ENCODE measurements at places on chromosomes 11 and 22.
A peak's percentile ranks its signal among the peaks of the same experiment; 100 is the strongest.

DNA sequence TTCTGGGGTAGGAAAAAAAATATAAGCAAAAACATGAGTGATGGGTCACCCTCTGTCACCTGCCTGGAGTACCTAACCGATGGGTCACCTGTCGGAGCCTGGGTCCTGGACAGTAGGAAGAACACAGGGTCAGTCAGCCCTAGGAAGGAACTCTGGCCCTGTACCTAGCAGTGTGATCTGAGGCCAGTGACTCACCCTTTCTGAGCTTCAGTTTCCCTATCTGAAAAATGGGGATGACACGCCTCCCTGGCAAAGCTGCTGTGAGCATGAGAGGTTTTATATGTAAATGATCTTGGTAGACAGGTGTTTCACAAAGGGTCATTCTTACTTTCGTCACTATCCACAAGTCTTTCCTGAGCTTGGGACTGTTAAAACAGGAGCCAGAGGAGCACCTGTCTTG, 182.0 kb downstream of the ST3GAL4 start:
- no peak for DNase-seq

DNA sequence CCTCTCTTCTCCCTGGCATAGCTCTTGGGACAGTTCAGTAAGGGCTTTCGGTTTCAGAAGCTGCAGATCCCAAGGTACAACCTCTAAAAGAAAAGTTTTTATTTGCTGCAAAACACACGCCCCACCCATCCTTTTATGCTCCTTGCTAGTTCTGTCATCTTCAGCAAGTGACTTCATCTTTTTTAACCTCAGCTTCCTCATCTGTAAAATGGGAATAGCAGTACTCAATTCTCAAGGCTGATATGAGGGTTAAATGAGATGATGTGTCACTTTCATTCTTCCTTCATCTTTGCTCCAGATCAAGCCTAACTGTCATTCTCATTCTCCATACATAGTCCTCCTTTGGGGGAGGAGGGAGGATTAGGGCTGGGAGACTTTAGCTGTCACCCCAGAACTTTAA, 90.0 kb upstream of the ALX4 start:
- no peak for DNase-seq

- no peak for DNase-seq
These were observed 4.5 kb downstream of the FAM118A start for GRCh38 chr22:45314054-45314721.

- no peak for DNase-seq
These were observed 39.7 kb upstream of the SLC6A5 start for GRCh38 chr11:20559523-20560300.

- DNase-seq, result no peak
These were observed 44.4 kb downstream of the ADM start for GRCh38 chr11:10349281-10349665.

GRCh38 chr11:95799546-95799945, 9.2 kb downstream of the CEP57 start:
- no peak for DNase-seq

- DNase-seq, result no peak
These were observed 9.4 kb upstream of the IGLL5 start for GRCh38 chr22:22878211-22878570.

DNA sequence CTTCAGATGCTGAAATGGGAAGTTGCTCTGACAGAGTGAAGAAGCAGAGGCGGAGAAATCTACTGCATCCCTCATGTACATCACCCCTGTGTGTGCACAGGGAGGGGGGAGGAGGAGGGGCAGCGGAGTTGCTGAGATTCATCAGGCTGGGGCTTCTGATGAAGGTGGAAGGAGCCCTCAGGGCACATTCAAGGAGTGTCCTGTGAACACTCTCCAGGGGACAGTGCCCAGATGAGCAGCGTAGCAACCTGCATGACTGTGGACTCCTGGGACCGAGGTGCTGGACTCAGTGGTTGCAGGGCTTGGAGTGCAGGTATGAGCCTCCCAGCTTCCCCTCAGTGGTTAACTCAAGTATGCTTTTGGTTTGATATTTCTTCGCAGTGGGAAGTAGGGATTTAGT, 257.8 kb upstream of the B3GAT1 start:
- no peak for DNase-seq

GRCh38 chr11:61611309-61611708, 30.4 kb upstream of the SYT7 start:
- DNase-seq, result peak; percentile 90

DNA sequence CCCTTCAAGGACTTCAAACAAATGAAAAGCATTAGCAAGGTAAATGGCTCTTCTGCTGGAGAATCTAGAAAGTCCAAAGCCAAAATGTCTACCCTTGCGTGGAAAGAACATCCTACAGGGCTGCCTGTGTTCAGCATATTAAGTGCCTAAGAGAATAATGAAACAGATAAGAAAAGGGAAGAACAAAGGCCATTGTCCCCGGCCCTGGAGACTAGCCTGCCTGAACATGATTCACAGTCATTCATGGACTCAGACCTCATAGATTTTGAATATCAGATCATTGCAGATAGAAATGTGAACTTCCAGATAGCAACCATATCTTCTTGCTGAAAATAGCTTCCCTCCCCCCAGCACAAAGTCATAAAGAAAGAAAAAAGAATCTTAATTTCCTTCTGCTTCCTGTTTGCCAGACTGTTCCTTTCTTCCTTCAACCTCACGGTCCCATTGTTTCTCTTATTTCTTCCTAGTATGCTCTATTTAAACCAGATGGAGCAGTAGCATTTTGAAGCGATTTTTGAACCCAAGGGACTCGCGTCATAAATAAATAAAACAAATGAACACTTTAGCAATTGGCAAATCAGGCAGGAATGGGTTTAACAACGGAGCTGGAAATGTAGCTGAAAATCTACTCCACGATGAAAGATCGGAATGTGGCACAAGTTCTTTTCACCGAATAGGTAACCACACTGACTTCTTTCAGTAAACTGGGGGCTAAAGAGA, 408.2 kb upstream of the CCDC90B start:
- DNase-seq, result no peak

GRCh38 chr11:14930369-14930768, 38.3 kb upstream of the CYP2R1 start:
- DNase-seq, result no peak

DNA sequence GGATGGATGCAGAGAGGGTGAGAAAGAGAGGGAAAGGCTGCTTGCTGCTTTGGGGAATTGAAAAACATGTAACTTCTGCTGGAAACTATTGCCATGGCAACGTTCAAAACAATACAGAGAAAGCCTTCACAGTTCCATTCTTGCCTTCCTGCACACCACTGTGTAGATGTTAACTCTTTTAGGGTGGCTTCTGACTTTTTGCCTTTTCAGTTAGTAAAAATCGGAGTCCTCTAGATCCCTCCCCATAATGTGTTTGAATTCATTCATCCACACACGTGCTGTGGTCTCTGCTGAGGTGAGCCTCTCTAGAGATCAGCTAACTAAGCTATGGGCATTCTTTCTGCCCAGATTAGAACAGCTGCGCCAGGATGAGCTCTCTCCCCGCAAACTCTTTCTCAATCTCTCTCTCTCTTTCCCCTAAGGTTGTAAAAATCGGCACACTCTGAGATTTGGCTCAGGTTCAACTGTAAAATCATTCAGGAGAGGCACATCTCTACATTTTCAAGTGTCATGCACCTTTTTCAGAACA, 1178.3 kb downstream of the LRRC4C start:
- no peak for DNase-seq

DNA sequence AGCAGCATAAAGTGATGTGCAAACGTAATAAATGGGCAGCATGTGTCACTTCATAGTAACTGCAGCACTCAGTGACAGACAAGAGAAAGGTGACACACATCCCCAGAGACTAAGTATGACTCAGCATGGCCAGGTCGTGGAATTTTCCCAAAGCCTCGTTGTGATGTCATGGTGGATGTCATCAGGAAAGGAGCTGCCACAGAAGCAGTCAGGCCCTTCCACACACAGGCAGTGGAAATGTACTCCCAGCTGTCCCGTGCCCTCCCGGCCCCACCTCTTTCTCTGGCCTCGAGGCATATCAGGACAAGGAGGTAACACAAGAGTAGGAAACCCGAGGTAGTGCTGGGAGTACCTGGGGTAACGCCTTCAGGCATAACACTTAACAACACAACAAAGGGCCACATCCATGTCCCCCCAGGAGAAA, 8.1 kb downstream of the PC start:
- DNase-seq, result peak; percentile 74

DNA sequence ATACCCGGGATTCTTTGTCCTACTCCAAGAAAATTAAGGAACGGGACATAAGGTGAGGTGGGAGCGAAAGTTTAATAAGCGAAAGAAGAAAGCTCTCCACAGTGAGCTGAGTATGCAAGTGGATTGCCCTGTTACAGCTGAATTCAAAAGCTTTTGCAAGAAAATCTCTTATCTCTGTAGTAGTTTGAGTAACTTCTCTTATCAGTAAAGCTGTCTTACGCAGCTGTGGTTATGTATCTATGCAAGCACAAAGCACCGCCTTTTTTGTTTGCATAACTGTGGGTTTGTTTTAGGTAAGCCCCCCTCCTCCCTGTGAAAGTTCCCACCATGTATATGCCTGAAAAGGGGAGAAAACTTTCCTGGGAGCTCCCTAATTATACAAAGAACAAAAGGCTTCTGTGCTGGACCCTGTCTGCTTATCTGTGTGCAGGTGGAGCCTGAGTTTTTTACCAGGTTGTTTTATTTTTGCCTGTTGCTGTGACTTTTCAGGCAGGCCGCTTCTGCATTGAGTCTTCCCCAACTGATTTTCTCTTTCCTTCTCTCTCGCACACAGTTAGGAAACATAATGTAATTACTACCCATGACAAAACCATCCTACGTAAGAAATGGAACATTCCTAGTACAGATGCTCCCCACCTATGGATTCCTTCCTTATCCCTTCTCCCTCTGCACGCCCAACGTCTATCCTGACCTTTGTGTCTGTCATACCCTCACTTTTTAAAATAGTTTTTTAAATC, 837 bp upstream of the PLAAT5 start:
- no peak for DNase-seq

- DNase-seq, result no peak
These were observed 175.5 kb downstream of the ETS1 start for GRCh38 chr11:128411812-128412211.

DNA sequence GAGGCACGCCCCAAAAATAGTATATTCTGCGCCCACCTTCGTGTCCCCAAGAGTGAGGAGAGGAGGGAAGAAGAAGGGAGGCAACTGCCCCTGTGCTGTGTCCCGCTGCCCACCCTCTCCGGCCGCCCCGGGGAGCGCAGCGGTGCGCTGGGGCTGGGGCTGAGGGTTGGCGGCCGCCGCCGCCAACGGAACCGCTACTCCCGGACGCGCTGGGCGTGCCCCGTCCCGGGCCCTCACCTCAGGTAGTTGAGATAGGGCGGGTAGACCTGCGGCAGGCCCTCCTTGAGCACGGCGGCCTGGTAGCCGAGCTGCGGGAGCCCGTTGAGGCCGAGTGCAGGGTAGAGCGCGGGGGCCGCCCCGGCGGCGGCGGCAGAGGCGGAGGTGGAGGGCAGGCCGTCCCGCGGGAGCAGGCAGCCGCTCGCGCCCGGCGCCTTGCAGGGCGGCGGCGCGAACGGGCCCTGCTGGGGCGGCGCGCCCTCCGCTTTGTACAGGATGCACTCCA, 2.4 kb downstream of the PGR start:
- no peak for DNase-seq

DNA sequence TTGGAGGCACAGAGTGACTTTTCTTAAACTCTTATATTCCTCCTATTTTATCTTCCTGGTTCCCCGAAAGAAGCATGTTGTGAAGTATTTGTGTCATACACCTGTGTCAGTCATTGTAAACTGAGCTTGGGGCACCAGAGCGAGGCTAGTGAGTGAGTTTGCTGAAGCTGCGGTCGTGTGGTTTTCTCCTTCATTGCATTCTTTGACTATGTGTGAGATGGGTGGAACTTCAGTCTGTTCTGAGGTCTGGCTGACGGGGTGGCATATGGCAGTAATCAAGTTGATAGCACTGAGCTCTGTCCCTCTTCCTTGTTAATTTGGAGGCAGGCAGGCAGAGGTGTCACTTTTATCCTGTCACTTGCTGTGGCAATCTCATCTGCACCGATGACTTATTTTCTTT, 4.2 kb downstream of the VPS26B start:
- peak; percentile 67 for DNase-seq

- no peak for DNase-seq
These were observed 68.7 kb downstream of the PPFIBP2 start for GRCh38 chr11:7582338-7582985.

DNA sequence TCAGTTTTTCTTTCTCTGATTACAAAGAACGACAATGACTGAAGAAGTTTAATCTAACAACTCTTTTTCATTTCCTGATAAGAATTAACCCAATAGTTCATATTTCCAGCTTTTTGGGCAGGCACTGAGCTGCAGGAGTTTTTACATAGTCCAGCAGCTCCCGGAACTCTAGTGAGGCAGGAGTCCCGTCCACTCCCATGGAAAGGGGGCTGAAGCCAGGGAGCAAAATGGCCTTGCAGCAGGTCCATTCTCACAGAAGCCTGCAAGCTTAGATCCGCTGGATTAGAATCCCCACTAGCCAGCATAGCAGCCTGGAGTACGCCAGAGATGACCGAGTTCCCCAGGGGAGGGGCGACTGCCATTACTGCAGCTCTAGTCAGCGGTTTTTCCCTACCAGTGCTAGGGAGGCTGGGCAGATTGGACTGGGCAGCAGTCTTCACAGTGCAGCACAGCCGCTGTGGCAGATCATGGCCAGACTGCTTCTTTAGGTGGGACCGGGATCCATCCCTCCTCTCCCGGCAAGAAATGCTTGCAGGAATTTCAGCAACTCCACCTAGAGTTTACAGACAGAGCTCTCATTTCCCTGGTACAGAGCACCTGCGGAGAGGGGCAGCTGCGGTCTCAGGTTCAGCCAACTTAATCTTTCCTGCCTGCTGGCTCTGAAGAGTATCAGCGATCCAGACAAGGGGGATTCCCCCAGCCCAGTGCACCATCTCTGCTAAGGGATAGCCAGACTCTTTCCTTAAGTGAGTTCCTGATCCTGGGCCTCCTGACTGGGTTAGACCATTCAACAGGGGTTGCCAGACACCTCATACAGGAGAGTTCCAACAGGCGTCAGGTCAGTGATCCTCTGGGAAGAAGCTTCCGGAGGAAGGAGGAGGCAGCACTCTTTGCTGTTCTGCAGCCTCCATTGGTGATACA, 742 bp upstream of the CASP4 start:
- no peak for DNase-seq

GRCh38 chr22:28480000-28480715, 199.5 kb downstream of the TTC28 start:
- DNase-seq, result no peak

DNA sequence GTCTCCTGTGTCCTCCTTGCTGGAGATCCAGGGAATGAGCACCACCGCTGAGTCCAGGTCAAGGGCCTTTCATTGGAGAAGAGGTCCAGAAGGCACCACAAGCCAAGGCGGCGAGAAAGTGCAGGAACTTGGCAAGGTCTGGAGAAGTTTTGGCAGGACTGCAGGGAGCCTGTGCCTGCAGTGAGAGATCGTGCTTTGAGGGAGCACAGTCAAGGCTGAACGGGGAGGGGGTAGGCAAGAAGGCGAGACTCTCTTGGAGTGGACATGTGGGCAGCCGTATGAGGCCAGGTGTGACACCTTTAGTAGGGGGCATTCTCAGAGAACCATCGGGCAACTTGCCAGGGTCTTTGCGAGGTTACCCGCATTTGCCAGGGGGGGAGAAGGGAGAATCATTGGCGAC, 30.5 kb downstream of the LRRC10B start:
- DNase-seq, result no peak

All from NCI-H2171 treated with DMSO at 0.1 percent for 48 hours (cell line).